ENCODE measurements at places on chromosomes 5 and 9.

GRCh38 chr5:102283102-102283797 is 12.8 kb downstream of the SLCO4C1 start:
- no peak for DNase-seq

DNA sequence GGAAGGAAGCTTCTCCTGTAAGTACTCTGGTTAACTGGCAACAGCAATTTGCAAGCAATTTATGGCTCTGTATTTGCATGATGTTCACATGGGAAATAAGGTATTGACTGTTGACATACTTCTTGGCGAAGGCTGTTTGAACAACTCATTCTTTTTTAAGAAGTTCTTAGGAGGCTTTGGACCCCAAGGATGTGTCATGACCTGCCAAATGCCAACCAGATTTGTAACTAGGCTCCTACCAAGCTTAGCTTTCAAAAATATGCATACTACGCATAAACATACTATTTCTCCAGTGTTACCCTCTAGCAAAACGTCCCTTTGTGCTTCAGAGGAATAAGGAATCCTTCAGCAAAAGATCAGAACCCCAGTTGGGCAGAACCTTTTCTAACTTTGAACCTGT is 165.2 kb upstream of the MSX2 start:
- DNase-seq, result no peak

DNA sequence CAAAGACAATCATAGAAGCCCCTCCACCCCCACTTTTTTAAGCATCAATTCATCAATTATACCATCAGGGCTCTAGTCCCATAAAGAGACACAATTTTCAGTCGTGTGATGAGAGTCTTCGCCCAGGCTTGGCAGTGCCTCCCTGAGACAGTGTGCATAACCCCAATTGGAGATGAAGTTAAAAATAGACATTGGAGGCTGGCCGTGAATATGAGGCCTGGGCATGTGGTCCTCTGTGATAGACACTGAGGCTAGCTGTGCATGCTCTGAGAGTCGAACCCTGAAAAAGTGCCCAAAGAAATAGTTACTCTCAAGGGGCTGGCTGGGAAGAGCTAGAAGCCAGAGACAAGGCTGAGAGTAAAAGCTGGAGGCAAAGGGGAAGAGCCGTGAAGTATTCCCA is 248.6 kb upstream of the NR4A3 start:
- DNase-seq, result no peak

- DNase-seq, result no peak
These were observed 11.1 kb upstream of the PAIP1 start for GRCh38 chr5:43567967-43568366.

DNA sequence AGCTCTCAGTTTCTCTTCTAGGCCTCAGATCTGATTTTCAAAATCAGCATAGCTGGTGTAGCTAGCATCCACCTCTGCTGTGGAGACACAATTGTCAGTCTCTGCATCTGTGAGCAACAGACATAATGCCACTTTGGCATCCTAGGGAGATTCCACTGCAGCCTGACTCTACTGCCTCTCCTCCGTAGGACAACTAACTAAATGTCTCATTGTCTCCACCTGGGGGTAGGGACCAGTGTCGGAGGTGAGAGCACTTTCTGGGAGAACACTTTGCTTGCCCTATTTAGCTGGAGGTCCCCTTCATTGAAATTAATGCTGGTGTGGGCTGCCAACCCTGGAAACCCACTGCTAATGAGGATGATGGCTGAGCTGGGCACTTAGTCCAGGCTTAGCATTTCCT is 1.4 kb downstream of the PPP3R2 start:
- DNase-seq, result no peak

GRCh38 chr9:2321523-2322148 is 300.0 kb upstream of the VLDLR start:
- no peak for DNase-seq

DNA sequence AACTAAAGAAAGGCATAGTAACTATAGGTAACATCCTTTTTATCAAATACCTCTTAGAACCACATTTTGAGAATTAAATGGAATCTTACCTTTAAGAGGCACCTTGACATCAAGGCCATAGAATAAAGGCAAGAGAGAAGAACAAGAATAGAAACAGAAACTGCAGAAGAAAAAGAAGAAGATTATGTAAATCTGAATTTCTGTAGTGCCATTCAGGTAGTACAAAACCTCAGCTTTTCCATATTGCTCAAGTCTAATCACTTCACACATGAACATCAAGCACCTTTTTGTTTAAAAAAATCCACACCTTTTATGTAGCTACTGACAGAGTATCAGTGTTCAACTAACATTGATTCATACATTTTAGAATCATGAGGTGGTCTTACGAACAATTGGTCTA is 91.8 kb upstream of the DPYSL3 start:
- DNase-seq, result no peak

- no peak for DNase-seq
These were observed 286.4 kb downstream of the GADD45G start for GRCh38 chr9:89891221-89891590.

DNA sequence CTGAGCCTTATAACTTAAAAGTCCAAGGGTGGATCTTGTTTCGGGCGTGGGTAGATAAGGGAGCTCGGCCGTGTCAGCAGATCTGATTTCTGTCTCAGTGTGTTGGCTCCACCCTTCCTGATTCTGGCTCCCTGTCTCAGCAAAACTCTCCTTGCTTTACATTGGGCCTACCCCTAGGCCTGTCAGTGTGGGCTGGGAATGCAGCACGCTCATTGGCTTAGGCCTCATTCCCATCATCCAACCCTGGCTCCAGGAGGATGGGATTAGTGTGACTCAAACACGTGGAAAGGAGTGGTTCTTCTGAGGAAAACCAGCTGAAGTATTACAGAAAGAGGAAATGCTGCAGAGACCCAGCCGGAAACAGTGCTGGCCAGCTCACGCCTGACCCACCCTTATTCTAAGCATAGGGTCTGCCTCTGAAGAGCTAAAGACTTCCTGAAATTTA is 59.9 kb downstream of the ZFAND5 start:
- peak; percentile 88 for DNase-seq

GRCh38 chr9:84701801-84702200 is 32.3 kb downstream of the NTRK2 start:
- DNase-seq, result no peak

DNA sequence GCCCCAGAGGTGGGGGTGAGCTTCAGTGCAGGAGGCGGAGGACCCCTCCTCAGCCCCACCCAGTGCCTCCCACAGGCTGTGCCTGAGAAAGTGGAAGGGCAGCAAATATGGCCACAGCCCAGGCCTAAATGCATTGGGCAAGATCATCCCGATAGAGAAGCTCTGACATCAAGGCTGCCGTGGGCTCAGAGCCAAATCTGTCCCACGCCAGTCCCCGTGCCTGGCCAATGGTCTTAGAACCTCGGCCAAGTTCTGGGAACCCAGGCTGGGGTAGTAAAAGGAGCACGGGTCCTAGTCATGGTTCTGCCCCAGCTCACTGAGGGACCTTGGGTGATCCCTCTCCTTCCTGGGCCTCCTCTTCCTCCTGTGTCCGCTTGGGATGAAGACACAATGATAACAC is 27.7 kb upstream of the TNIP1 start:
- DNase-seq, result no peak

GRCh38 chr9:37424686-37425297 is 2.3 kb downstream of the GRHPR start:
- no peak for DNase-seq

All from right hindlimb (tissue), 1 donor.